ENCODE measurements at places on chromosomes 7 and 10. TPM values are rescaled to one million over a fixed set of nuclear protein-coding genes. Genes with fewer than 3 reads are reported as not detected.

- peaks cover 18% of the 10 kb centered on the region for H3K4me1 ChIP-seq
- H3K27ac ChIP-seq = no peak overlapping the region
- no peak for DNase-seq
- H3K4me3 ChIP-seq = no peak overlapping the region
- no peaks in the 10 kb centered on the region for H3K27me3 ChIP-seq
These were observed 239.5 kb upstream of the PPP1R3A start for GRCh38 chr7:114158275-114158674.

The LEP gene
- total RNA-seq = 0.46 TPM

The EBLN1 gene
- total RNA-seq = not detected

DNA sequence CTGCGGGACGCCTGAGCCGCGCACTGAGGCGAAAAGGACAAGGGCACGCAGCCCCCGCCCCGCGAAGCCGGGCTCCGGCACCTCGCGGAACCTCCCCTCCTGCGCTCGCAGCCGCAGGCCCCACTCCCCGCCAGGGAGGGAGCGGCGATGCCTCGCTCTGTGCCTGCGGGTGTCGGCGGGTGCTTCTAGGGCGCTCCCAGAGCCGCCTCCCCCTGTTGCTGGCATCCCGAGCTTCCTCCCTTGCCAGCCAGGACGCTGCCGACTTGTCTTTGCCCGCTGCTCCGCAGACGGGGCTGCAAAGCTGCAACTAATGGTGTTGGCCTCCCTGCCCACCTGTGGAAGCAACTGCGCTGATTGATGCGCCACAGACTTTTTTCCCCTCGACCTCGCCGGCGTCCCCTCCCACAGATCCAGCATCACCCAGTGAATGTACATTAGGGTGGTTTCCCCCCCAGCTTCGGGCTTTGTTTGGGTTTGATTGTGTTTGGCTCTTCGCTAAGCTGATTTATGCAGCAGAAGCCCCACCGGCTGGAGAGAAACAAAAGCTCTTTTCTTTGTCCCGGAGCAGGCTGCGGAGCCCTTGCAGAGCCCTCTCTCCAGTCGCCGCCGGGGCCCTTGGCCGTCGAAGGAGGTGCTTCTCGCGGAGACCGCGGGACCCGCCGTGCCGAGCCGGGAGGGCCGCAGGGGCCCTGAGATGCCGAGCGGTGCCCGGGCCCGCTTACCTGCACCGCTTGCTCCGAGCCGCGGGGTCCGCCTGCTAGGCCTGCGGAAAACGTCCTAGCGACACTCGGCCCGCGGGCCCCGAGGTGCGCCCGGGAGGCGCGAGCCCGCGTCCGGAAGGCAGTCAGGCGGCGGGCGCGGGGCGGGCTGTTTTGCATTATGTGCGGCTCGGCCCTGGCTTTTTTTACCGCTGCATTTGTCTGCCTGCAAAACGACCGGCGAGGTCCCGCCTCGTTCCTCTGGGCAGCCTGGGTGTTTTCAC lies 519 bp downstream of the ITGB8 start:
- H3K27ac ChIP-seq = peak overlapping the region; percentile 11
- H3K4me1 ChIP-seq = peaks cover 17% of the 10 kb centered on the region
- H3K36me3 ChIP-seq = no peaks in the 10 kb centered on the region
- H3K27me3 ChIP-seq = peaks cover 18% of the 10 kb centered on the region
- H3K4me3 ChIP-seq = peak overlapping the region; percentile 82

DNA sequence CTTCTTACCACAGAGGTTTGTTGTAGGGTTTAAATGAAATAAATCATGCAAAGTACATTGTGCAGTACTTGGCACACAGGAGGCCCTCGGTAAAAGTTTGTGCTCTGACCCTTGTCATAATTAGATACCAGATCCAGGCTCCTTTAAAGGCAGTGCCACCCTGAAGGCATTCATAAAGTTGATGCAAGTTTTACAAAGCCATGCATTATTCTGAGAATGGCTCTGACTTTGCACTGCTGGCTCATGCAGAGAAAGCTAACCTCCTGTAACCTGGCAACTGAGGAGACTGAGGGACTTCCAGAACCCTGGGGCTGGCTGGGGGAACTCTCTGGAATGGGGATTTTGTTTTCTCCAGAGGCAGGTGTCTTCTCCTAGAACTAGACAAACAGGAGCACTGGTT lies 570.9 kb downstream of the CCSER2 start:
- no peaks in the 10 kb centered on the region for H3K27me3 ChIP-seq
- no peak overlapping the region for H3K27ac ChIP-seq
- H3K4me1 ChIP-seq = no peaks in the 10 kb centered on the region
- DNase-seq = no peak

- DNase-seq = no peak
- H3K36me3 ChIP-seq = no peaks in the 10 kb centered on the region
- no peaks in the 10 kb centered on the region for H3K27me3 ChIP-seq
- no peak overlapping the region for H3K4me3 ChIP-seq
- no peak overlapping the region for H3K27ac ChIP-seq
These were observed 72.9 kb downstream of the CDK14 start for GRCh38 chr7:90668992-90669391.

DNA sequence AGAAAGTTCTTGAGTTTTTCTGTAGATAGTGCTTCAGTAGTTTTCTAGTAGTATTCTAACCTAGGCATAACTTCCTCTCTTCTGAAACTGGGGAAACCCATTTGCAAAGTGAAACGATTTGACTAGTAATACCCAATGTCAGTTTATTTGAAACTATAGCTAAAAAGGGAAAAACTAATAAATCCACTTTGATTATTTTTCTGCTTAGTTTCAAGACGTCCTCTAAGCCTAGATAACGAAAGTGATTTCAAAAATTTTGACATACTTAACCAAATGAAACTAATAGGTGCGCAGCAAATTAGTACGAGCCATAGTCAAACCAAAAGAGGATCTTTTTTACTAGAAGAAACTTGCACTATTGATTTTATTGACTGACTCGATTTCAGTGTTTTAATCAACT lies 9.8 kb upstream of the SP8 start:
- no peak for DNase-seq
- H3K4me1 ChIP-seq = no peaks in the 10 kb centered on the region
- H3K27me3 ChIP-seq = peaks cover 74% of the 10 kb centered on the region
- no peaks in the 10 kb centered on the region for H3K36me3 ChIP-seq
- no peak overlapping the region for H3K27ac ChIP-seq
- H3K4me3 ChIP-seq = peak overlapping the region; percentile 44

DNA sequence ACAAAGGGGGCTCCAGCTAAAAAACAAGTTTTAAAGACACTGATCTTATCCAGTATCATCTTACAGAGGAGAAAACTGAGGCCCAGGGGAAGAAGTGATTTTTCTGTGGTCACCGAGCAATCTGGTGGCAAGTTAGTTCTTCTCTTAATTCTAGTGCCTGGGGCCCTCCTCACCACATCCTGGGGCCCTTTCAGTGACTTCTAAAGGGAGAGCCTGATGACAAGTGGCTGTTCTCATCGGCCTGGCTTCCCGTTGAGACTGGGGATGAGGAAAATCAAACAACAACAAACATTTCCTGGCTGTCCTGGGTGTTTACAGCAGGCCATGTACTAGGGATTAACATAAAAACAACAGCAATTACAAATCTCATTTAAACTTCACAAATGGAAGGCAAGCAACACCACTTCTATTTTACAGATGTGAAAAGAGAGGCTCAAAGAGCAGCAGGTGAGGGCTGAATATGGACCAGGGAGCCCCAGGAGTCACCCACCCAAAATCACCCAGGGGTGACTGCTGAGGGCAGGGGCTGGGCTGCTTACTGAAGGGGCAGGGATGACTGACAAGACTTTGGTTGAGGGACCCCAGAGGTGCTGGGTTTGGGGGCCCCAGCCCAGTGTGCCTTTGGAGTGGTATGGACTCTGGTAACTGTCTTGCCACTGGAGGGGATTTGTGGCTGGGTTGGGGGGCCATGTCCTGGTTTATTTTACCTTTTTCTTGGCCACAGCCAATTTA lies 24.7 kb upstream of the MTPAP start:
- H3K27me3 ChIP-seq = no peaks in the 10 kb centered on the region
- H3K4me1 ChIP-seq = no peaks in the 10 kb centered on the region
- no peak for DNase-seq

The OLAH gene
- not detected for total RNA-seq

DNA sequence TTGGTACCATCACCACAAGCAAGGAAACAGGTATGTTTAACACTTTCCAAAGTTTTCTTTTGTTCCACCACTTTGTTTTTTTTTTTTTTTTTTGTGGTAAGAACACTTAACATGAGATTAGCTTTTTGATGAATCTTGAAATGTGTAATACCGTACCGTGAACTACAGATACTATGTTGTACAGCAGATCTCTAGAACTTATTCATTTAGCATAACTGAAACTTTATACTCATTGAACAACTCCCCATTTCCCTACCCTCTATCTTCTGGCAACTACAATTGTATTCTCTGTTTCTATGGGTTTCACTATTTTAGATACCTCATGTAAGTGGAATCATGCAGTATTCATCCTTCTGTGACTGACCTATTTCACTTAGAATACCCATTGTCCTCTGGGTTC lies 162.7 kb upstream of the ITGB1 start:
- H3K27me3 ChIP-seq = no peaks in the 10 kb centered on the region
- no peaks in the 10 kb centered on the region for H3K4me1 ChIP-seq
- no peak overlapping the region for H3K27ac ChIP-seq
- no peaks in the 10 kb centered on the region for H3K36me3 ChIP-seq
- DNase-seq = no peak

DNA sequence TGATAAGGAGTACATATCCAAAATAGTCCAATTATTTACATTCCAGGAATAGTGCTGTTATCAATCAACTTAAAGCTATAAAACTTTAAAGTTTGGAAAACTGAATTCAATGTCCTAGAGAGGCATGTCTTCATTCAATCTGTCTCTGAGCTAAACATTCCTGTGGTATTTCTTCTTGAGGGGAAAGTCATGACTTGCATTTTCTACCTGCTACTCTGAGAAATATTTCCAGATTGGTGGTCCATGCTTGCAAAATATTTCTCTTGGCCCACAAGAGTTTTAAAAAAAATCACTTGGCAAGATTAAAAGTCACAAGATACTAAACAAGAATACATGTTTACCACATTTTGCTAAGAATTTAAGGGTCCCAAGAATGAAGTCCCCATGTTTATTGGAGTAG lies 63.6 kb upstream of the HGF start:
- no peak overlapping the region for H3K27ac ChIP-seq
- no peak for DNase-seq
- no peaks in the 10 kb centered on the region for H3K36me3 ChIP-seq
- no peaks in the 10 kb centered on the region for H3K4me1 ChIP-seq
- H3K27me3 ChIP-seq = no peaks in the 10 kb centered on the region

DNA sequence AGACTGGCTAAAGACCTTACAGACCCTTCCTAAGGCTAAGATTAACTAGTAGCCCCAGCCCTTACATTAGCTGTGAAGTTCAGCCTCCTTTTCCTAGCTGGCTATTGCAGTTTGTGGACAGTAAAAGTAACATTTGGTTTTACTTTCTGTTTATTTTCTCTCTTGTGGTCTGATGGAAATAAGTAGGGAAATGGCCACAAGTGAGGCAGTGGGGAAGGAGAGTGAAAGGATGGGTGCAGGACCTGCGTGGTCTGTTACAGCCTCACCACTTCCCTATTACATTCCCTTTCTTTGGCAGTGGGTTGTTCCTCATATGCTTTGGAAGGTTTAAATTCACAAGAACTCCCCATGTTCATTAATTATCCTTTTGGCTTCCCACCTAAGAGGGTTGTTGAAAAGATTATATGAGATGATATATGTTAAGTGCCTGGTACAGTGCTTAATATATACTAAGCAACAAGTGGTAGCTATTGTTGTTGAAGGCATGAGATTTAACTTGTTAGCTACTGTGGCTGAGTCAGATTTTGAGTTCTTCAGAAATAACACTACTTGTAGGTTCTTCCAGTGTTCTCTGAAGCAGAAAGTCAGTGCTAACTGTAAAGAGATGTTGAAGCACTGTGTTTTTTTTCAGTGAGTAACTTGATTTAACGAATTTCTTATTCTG lies 181.7 kb downstream of the ST7 start:
- H3K36me3 ChIP-seq = peaks cover 12% of the 10 kb centered on the region
- peaks cover 18% of the 10 kb centered on the region for H3K4me1 ChIP-seq
- no peak for DNase-seq
- no peak overlapping the region for H3K4me3 ChIP-seq
- H3K27ac ChIP-seq = no peak overlapping the region

Measured in gastrocnemius medialis (tissue), 4 donors.